Activated CD8-positive, alpha-beta memory T cell treated with anti-CD3 and anti-CD28 coated beads for 4 hours (primary cell): ENCODE measurements at places on chromosomes 1 and 21.
A peak's percentile ranks its signal among the peaks of the same experiment; 100 is the strongest.

DNA sequence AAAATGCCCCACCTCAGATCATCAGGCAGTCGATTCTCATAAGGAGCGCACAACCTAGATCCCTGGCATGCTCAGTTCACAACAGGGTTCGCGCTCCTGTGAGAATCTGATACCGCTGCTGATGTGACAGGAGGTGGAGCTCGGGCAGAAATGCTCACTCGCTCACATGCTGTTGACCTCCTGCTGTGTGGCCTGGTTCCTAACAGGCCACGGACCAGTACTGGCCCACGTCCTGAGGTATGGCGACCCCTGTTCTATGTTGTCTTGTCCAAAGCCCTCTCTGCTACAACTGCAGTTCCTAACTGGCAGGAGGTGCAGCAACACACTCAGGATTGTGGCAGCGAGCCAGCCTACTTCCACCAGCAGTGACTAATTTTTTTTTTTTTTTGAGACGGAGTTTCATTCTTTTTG lies 70.6 kb downstream of the CLSTN1 start:
- no peak for DNase-seq

DNA sequence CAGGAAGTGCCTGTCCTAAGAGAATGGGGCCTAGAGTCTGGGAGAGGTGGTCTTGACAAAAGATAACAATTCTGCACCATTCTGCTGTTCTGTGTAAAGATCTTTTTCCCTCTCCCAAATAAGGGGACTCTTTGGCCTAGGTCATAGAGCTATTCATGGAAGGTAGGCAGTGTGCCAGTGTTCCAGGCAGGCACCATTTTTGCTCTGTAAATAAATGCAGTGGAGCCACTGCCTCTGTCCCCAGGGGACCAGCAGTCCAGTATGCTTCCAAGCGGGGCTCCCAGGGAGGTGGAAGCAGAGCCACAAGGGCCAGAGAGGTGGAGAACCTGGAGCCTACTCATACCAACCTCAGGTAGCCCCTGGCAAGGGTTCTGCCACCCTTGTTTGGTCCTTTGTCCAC lies 25.9 kb downstream of the KCNA2 start:
- DNase-seq, result no peak

DNA sequence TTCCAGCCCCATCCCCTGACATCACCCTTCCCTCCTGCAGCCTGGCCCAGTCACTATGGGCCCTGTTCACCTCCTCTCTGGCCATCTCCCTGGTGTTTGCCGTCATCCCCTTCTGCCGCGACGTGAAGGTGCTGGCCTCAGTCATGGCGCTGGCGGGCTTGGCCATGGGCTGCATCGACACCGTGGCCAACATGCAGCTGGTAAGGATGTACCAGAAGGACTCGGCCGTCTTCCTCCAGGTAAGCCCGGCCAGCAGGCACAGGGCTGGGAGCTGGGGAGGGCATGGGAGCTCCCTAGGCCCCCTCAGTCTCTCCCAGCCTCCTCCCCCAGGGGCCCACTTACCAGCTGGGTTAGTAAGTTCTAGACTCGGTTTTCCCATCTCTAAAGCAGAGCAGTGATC lies 52.1 kb downstream of the ELK4 start:
- DNase-seq, result no peak

DNA sequence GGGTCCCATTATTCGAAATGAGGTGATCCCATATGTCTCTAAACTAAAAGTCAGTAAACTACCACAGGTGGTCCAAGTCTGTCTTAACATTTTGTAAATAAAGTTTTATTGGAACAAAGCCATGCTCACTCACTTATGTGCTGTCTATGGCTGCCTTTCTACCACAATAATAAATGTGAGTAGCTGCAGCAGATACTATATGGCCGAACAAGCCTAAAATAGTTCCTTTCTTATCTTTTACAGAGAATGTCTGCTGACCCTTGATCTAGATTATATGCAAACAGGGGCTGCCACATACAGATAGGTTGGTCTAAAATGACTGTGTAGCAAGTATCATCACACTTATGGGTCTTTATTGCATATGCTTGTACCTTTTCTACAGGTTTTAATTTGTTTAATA lies 140.0 kb downstream of the VAV3 start:
- no peak for DNase-seq

DNA sequence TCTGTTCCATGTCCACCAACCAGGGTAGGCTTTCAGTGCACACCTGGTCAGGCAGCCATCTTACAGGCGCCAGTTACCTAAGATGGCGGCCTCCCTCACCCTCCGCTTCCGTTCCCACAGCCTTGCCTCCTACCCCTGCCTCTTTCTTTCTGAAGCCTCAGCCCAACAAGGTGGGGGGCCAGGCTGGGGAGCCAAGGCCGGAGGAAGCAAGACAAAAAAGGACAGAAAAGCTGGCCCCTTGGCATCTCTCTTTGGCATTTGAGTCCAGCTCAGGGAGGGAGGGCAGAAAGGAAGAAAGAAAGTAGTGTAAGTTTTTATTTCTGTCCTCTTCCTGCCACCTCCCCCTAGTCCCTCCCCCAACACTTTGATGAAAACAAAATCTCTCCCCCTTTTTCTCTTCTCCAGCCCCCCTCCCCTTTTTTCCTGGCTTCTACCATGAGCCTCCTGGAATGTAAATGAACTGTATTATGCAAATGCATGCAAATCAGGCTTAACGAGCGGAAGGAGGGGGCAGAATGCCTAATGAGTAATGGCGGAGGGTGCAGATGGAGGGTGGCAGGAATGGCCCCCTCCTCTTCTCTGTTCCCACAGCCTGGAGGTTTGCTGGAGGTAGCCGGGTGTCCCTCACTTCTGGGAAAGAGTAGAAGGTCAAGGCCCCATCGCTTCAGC lies 43.8 kb downstream of the RHBG start:
- DNase-seq, result no peak

GRCh38 chr1:32062867-32063230 lies 9.9 kb upstream of the TMEM39B start:
- DNase-seq, result no peak

DNA sequence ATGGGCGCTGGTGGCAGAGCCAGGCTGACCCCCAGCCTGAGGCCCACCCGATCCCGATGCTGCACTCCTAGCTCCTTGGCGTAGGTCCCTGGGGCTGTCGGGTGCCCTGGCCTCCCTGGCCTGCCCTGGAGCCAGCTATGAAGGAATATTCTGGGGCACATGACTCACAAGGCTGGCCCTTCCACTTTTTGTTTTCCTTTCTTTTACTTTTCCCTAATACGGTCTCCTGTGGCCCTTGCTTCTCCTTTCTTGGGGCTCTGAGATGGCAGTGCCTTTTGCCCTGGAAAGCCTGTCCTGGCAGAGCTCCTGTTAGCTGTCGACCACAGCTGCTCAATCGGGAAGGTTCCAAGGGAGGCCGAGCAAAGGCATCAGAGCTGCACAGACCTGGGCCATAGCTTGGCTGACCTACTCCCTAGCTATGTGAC lies 22.1 kb downstream of the ARHGEF10L start:
- no peak for DNase-seq

GRCh38 chr1:12407050-12407961 lies 177.5 kb downstream of the VPS13D start:
- DNase-seq, result peak; percentile 5

DNA sequence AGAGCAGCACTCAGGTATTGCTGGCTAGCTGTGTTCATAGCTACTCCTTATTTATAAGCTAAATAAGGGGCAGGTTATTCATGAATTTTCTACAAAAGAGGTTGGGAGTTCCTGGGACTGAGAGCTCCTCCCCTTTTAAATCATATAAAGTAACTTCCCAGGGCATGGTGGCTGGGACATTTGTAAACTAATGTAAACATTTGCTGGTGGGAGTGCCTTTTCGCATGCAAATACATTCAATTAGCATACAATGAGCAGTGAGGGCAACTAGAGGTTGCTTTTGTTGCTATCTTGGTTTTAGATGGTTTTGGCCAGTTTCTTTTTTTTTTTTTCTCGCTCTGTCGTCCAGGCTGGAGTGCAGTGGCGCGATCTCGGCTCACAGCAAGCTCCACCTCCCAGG lies 43.4 kb downstream of the GNPAT start:
- DNase-seq, result no peak

DNA sequence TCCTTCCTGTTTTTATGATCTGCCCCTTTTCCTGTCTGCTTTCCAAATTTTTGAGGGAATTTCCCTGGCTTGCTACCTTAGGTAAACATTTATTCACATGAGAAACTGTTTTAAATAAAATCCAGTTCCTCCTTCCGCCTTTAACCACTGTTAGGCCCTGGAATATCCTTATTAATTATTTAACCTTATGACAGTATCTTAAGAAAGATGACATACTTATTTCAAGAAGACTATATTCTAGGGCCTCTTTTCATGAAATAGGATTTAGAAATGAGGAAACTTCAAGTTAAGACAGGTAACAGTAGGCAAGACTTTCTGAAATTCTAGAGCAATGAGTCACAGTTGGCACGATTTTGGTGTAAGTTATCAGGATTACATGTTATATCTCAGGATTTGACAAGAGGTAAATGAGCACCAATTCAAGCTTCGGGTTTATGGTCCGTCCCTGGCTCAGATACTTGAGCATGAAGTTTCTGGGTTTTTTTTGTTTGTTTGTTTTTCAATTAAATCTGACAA lies 2.0 kb upstream of the TNFSF18 start:
- no peak for DNase-seq

- DNase-seq, result no peak
Measured at GRCh38 chr1:25727088-25727487, 72.9 kb upstream of the SELENON start.

- no peak for DNase-seq
Measured at GRCh38 chr1:87179851-87180519, 148.7 kb upstream of the LMO4 start.

GRCh38 chr1:114729782-114730181 lies 13.2 kb upstream of the NRAS start:
- no peak for DNase-seq

DNA sequence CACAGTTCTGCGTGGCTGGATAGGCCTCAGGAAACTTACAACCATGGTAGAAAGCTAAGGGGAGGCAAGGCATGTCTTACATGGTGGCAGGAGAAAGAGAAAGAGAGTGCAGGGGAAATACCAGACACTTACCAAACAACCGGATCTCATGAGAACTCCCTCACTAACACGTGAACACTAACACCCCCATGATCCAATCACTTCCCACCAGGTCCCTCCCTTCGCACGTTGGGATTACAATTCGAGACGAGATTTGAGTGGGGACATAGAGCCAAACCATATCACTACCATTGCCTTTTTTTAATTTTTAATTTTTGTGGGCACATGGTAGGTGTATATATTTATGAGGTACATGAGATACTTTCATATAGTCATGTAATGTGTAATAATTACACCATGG lies 23.8 kb upstream of the PPP1R8 start:
- no peak for DNase-seq

- DNase-seq, result no peak
Measured at GRCh38 chr1:164719676-164720439, 160.9 kb downstream of the PBX1 start.

- DNase-seq, result no peak
Measured at GRCh38 chr1:48940962-48941732, 164.5 kb upstream of the BEND5 start.

DNA sequence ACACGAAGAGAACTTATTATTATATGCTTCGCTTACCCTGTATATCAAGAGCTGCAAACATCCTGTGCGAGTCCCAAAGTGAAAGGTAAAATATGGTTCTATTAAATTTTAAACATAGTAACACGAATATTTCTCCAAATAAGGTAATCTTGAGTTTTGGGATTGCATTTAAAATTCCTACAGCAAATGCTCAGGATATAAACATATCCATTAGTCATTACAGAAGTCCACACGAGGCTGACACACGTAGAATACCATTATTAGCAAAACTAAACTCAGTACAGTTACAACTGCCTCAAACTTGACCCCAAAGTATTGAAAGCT lies 282 bp upstream of the LYPLAL1 start:
- DNase-seq, result no peak

DNA sequence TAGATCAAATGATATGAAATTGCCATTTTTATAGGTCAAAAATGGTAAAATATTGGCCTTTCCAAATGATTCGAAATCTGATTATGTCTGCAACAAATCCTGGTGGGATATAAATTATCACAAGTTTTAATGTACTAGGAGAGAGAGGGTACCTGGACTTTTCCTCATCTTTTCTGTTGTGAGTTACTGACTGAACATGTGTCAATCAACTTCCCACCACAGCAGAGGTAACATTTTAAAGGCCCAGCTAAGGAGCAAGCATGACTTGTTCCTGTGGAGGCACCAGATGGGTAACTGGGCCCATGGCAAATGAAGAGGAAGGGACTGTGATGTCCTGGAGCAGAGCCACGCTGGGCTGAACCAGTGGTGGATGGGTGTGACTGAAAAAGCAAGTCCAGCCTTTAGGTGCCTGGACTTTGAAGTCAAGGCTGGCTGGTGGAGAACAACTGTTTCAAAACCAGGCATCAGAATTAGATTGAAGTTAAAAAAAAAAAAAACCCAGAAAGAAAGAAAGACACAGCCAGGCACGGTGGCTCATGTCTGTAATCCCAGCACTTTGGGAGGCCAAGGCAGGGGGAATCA lies 6.6 kb downstream of the MR1 start:
- DNase-seq, result no peak

- peak; percentile 13 for DNase-seq
Measured at GRCh38 chr1:35499652-35500176, 57.5 kb downstream of the KIAA0319L start.

GRCh38 chr1:70211541-70211940 lies 6.2 kb upstream of the LRRC40 start:
- DNase-seq, result no peak

GRCh38 chr1:27111626-27112573 lies 43.0 kb downstream of the SLC9A1 start:
- peak; percentile 43 for DNase-seq

- no peak for DNase-seq
Measured at GRCh38 chr1:29960876-29961275, 724.6 kb downstream of the PTPRU start.

DNA sequence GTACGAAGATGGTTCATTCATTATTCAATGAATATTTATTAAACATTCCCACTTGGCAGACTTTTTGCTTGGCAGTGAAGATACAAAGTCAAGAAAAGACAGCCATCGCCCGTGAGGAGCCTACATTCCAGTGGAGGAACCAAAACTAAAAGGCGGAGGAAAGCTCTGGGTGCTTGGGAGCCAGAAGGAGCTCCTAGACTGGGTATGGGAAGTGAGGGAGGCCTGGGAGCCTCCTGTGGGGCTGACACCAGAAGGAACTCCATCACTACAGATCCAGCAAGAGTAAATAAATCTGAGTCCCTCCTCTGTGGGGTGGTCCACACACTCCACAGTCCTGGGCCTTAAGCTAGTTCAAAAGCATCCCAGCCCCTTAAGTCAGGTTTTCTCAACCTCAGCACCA lies 14.9 kb downstream of the RNASEL start:
- DNase-seq, result no peak

GRCh38 chr21:36429947-36430546 lies 44.9 kb downstream of the CHAF1B start:
- DNase-seq, result peak; percentile 49

DNA sequence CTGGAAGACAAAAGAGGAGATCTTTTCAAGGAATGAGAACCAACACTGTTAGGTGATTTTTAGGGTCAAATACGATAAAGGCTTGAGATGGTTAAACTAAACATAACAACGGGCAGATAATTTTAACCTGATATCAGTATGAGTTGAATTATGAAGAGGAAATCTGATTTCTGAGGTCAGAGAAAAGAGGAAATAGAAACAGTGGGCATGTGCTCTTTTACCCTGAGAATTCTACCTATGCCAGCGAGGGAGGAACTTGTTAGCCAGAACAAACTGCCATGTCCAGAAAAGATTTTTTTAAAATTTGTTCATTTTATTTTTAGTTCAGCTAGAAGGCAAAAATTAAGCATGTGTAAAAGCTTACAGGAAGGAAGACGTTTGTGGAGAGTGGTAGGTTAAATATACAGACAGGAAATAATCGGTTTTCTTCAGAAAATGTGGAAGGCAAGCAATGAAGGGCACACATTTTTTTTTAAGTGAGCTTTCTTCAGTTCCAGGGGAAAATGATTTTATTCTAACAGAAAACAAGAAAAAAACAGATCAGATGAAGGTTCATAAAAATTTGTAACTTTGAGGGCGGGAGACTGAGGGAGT lies 1745.3 kb downstream of the MRPL39 start:
- no peak for DNase-seq
